ENCODE measurements at places on chromosomes 6 and 20.
A peak's percentile ranks its signal among the peaks of the same experiment; 100 is the strongest.

DNA sequence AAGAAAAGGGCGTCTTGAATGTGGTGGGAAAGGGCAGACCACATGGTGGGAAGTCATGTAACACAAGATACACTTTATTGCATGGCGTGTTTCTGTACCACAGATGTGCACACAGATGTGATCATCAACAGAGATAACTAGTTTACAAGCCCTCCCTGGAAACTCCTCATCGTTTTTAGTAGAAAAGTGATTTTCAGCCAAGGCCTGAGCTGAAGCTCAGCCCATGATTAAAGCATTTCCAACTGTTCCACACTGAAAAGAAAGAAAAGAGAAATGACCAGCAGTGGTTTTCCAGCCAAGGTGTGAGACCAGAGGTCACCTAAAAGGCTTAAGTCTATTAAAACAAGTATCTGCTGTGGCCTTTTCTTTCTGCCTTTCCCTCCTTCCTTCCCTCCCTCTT, 463.9 kb upstream of the JAG1 start:
- DNase-seq, result no peak

- DNase-seq, result no peak
Observed at GRCh38 chr20:13432126-13432525, 206.6 kb downstream of the TASP1 start.

DNA sequence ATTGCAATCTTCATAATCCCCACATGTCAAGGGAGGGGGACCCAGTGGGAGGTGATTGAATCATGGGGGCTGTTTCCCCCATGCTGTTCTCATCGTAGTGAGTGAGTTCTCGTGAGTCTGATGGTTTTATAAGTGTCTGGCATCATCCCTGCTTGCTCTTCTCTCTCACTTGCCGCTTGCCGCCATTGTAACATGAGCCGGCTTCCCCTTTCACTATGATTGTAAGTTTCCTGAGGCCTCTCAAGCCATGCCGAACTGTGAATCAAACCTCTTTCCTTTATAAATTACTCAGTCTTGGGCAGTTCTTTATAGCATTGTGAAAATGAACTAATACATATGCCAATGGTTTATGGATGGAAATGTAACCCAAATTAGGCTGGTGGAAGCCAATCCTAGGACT, 109.4 kb upstream of the AKAP12 start:
- DNase-seq, result no peak

GRCh38 chr6:165321555-165322145, 12.2 kb upstream of the C6orf118 start:
- no peak for DNase-seq

GRCh38 chr6:138371720-138372119, 6.0 kb upstream of the SMIM28 start:
- DNase-seq, result no peak

- peak; percentile 75 for DNase-seq
Observed at GRCh38 chr6:28807682-28808280, 116.0 kb downstream of the TRIM27 start.

GRCh38 chr6:155645325-155645724, 189.7 kb upstream of the NOX3 start:
- no peak for DNase-seq

- no peak for DNase-seq
Observed at GRCh38 chr6:148578837-148579565, 167.8 kb upstream of the UST start.

DNA sequence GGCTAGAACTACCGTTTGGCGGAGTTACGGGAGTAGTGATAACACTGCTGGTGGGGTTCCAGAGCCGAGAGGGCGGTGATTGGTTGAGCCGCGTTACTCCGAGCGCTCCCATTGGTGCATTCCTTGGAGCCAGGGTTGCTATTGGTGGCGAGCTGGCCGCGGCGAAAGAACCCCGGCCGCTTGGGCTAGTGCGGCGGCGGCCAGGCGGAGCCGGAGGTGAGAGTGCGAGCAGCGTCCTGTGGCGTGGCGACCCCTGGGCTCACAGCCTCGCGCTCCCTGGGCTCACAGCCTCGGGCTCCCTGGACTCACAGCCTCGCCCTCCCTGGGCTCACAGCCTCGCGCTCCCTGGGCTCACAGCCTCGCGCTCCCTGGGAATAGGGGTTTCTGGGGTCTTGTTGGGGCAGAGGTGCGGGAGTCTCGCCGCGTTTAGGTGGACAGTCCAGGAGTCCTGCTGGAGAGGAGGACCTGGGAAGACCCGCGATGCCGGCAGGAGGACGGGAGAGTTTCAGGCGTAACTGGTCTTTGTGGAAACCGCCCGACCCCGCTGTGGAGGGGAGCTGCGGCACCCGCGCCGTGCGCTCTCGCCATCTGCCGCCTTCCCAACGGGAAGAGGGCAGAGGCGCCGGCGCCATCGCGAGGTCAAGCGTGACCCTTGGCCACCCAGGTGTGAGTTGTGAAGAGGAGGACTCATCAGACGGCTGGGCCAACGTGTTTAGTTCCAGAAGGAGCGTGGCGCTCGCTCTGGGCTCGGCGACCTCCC, 12.2 kb downstream of the PRDM13 start:
- DNase-seq, result no peak

GRCh38 chr20:45934046-45934585, 367 bp upstream of the PCIF1 start:
- peak; percentile 38 for DNase-seq

GRCh38 chr6:29632789-29633533, at the start of gene GABBR1:
GABBR1 (minus strand) TSS chr6:29633183; CDS start chr6:29632385, 798 bp downstream.
- DNase-seq, result peak; percentile 92

- DNase-seq, result peak; percentile 53
Observed at GRCh38 chr6:132919045-132919860, 104.9 kb downstream of the RPS12 start.

- no peak for DNase-seq
Observed at GRCh38 chr6:109695468-109695867, 4.4 kb downstream of the FIG4 start.

GRCh38 chr6:132209351-132209750, 191.9 kb downstream of the MOXD1 start:
- no peak for DNase-seq

GRCh38 chr6:44730771-44731391, 343.4 kb downstream of the CDC5L start:
- peak; percentile 56 for DNase-seq

GRCh38 chr6:148044261-148044751, 298.3 kb upstream of the SASH1 start:
- DNase-seq, result peak; percentile 89

- DNase-seq, result peak; percentile 18
Observed at GRCh38 chr20:38536310-38536709, 44.7 kb upstream of the ADIG start.

GRCh38 chr6:79750806-79751205, 119.7 kb downstream of the SH3BGRL2 start:
- DNase-seq, result peak; percentile 59

- no peak for DNase-seq
Observed at GRCh38 chr20:21209668-21210067, 83.8 kb downstream of the KIZ start.

GRCh38 chr6:168583821-168584220, 142.8 kb downstream of the SMOC2 start:
- DNase-seq, result no peak

DNA sequence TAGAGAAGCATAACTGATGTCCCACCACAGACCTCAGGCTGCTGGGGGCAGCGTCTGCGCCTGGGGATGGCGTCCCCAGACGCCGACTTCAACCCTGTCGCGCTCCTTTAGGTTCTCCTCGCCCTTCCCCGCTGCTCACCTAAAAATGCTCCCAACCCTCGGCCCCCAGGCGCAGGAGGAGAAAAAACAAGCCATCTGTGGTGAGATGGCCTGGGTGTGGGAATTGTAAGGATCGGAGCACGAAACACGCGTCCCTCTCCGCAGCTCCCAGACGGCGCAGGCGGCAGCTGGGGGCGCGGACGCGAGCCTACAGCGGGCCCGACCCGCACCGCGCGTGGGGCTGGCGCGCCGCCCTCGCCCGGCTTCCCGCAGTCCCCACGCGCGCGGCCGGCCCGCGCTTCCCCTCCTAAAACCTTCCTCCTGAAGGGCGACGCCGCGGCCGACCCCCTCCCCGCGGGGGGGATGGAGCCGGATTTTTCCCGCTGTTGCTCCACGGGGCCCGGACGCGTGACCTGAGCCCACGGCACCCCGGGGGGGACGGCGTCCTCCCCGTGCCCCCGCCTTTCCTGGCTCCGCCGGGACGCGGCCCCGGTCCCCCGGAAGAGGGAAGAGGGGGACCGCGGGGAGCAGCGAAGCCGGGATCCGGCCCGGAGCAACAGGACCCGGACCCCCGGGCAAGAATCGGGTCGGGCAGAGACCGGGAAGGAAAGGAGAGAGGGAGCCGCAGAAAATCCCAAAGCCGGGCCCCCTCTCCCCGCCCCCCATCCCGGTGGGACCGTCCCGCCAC, 611 bp downstream of the EPB41L2 start:
- peak; percentile 27 for DNase-seq

- no peak for DNase-seq
Observed at GRCh38 chr20:62367633-62368391, 700 bp upstream of the LAMA5 start.

DNA sequence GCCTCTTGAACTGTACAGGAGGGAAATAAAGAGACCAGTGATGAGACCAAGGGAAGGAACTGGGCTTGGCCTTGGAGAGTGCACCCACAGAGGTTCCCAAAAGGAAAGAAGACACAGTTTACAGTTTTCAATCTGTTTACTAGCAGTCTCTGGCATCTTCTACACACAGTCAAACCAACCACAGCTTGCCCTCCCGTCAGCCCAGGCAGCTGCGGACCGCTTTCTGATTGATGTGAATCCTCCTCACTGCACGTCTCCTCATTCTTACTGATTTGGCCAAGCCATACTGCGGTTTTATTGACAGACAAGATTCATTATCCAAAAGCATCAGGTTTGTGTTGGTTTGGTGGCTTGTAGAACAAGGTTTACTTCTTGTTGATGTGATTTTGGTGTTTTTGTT, 104.5 kb upstream of the ASF1A start:
- DNase-seq, result no peak

DNA sequence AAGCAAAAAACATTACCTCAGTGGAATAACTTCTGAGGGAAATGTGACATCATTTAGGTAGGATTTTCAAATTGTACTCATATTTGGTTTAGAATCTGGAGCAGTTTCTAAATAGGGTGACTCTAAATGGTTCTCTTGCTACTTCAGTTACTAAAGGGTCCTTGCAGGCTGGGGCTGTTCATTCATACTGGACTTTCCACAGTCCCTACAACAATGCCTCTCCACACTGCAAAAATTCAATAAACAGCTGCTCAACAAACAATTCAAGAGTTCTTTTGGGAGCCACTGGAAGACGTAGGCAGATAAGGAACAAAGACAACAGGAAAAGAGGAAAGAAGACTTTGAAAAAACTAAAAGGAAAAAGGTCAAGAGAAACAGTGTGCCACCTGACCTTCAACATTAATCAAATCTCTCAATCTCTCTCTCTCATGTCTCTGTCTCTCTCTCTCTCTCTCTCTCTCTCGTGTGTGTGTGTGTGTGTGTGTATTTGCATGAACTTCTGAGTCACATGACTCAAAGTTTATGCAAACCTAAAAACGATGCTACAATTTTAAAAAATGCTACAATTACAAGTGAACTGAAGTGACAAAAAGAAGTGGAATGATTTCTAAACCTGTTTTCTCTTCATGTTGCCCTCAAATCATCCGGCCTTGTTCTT, 14.5 kb downstream of the NOL7 start:
- DNase-seq, result no peak

DNA sequence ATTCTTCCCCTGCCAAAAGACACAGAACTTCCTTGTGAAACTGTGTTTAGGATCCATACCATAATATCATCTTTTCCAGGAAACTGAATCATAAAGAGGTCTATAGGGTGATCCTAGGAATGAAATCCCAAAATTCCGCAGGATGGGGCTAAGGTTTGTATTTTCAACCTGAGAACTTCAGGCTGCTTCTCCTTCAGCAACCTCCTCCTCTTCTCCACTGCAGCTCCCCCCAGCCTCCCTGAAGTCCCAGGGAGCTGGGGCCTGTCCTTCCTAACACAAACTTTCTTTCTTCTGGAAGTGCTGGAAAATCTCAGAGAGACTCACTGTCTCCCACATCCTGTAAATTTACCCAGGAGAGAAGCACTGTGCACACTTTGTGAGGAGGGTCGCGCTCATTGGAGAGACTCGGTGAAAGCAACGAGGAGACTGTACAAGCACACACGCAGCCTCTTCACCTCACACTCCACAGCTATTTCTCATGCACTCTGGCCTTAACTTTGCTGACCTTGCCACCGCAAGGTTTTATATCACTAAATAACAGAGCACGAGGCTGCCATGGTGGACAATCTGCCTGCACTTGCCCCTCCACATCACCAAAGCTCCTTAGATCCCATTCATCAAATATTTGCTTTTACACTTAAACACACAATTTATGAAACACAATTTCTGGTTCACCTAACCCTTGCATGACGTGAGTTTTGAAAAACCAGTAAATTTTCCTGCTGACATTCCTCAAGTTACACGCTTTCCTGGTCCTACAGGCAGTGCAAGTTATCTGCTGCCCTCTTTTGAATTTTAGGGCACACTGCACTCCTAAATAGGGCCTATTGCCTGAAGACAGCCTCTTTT, 14.3 kb downstream of the ID4 start:
- DNase-seq, result peak; percentile 86

- no peak for DNase-seq
Observed at GRCh38 chr6:37699138-37699766, 1.6 kb upstream of the MDGA1 start.

GRCh38 chr20:3691897-3692296, 10.1 kb upstream of the ADAM33 start:
- DNase-seq, result no peak

GRCh38 chr6:73078908-73079610, 146.2 kb downstream of the KHDC1L start:
- DNase-seq, result no peak

- peak; percentile 97 for DNase-seq
Observed at GRCh38 chr6:107690643-107691061, 133.5 kb downstream of the SCML4 start.

- DNase-seq, result peak; percentile 92
Observed at GRCh38 chr6:90375681-90376439, 79.2 kb upstream of the BACH2 start.

DNA sequence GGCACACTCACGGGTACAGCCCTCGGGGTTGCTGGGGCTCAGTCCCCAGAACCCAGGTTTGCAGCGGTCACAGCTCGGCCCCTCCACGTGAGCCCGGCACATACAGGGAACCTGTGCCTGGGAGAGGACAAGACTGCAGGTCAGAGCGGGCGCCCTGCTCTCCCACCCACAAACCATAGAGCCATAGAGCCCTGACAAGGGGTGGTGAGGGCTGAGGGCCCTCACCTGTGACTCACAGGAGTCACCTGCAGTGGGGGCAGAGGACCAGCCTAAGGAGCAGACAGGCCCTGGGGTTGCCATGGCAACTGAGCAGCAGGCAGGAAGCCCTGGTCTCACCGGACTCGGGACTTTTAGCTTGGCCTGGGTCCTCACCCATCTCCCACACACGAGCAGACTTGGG, 30.8 kb downstream of the LAMA5 start:
- no peak for DNase-seq

DNA sequence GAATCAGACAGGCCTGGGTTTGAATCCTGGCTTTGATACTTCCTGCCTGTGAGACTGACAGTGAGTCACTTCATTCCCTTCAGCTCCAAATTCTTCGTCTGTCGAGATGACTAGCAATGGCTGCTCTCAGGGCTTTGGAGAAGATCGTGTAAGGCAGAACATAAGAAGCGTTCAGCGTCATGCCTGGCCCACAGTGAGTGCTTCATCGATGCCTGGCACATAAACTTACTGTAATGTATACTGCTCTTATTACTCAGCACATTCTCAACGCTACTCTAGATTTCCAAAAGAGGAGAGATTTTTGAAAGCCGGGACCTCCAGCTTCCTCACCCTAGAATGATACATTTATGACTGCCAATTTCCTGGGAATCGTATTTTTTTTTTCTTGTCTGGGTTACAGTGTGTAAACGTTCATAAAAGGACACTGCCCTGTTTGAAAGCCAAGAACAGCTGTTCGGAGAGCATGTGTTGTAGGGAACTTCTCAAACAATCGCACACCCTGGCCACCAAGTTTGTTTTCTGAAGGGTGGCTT, 16.2 kb upstream of the BCAS1 start:
- DNase-seq, result peak; percentile 47
